ENCODE measurements at places on chromosomes 11 and 22.
A peak's percentile ranks its signal among the peaks of the same experiment; 100 is the strongest.

GRCh38 chr11:108912581-108912980 lies 247.7 kb downstream of the DDX10 start:
- no peak for DNase-seq

- DNase-seq: peak; percentile 16
These were observed 179.2 kb upstream of the ZBED5 start for GRCh38 chr11:11036848-11037732.

DNA sequence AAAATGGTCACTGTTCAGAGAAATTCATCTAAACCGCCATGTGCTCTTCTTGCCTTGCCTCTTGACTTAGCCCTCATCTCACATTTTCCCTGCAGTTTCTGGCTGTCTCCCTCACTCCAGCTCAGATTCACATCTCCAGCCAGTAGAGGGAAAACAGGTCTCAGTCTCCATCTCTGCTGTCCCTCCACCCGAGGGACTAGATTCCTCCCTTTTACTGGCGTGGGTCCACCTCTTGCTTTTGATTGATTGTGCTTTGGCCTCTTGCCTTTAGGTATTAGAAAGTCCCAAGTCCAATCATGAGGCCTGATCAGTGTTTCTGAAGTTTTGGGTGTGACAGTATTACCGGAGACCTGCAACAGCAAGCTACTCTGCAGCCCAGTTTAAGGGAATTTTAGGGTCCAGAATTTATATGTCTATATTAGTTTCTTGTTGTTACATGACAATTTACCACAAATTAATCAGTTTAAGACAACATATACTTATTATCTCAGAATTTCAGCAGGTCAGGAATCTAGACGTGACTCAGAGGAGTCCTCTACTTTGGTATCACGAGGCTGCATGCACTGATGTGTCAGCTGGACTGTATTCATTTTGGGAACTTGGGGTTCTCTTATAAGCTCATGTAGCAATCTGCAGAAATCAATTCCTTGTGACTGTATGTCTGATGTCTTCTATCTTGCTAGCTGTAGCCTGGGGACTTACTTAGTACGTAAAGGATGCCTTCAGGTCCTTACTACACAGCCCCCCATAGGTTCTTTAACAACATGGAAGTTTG lies 805.2 kb upstream of the CCDC90B start:
- DNase-seq: no peak

GRCh38 chr11:91686281-91686680 lies 538.3 kb upstream of the FAT3 start:
- DNase-seq: no peak

- no peak for DNase-seq
These were observed 49.3 kb upstream of the CLPB start for GRCh38 chr11:72483412-72484186.

DNA sequence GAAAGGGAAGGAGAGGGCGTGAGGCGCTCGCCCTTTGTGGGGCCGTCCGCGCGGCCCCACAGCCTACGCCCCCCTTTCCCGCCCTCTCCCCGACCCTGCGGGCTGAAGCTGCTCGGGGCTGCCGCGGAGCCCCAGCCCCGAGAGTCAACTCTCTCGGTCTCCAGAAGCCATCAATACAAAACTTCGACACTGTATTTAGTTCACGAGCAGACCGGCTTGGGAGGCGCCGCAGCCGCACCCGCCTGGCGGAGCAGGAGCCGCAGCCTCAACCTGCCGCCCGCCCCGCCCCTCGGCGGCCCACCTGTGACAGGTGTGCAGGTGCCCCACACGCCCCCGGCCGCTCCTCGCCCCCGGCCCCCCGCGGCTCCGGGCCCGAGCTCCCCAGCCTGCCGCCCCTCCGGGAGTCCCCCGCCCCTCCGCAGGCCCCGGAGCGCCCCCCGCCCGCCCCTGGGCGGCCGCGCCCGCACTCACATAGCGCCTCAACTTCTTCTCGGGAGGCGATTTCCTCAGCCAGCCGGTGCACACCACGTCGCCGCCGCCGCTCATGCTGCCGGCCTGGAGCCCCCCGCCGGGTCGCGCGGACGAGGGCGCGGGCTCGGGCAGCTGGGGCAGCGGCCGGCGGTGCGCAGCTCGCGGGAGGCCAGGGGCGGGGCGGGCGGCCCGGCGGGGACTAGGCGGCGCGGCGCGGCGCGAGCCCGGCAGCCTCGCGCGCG lies at the start of gene GAB2:
TSS of gene GAB2 (minus strand) at position 646 of the 713 bp plus-strand sequence. CDS start at position 546, 100 bp downstream.
- no peak for DNase-seq
